ENCODE measurements at places on chromosomes 4 and X. TPM values are rescaled to one million over a fixed set of nuclear protein-coding genes. Genes with fewer than 3 reads are reported as not detected.
A peak's percentile ranks its signal among the peaks of the same experiment; 100 is the strongest.

The FGB gene
- total RNA-seq: 14.7 TPM

The CXCL6 gene
- 1.2 TPM for total RNA-seq

The PNMA6A gene
- 1.2 TPM for total RNA-seq

DNA sequence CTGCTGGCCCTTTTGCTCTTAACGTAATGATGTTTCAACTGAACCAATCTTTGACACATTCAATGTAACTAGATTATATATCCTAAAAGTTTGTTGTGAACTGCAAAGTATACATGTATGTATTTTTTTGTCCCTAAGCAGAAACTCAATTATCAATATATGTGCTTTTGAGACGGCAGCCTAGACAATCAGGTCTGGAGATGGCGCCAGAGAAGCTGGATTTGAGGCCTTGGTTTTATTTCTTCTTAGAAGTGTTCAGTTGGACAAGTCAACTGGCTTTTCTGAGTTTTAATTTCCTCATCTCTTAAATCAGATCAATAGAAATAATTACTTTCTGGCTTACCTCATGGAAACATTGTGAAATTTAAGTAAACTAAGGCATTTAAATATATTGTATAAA, 62.5 kb downstream of the DCAF8L1 start:
- no peak for DNase-seq

DNA sequence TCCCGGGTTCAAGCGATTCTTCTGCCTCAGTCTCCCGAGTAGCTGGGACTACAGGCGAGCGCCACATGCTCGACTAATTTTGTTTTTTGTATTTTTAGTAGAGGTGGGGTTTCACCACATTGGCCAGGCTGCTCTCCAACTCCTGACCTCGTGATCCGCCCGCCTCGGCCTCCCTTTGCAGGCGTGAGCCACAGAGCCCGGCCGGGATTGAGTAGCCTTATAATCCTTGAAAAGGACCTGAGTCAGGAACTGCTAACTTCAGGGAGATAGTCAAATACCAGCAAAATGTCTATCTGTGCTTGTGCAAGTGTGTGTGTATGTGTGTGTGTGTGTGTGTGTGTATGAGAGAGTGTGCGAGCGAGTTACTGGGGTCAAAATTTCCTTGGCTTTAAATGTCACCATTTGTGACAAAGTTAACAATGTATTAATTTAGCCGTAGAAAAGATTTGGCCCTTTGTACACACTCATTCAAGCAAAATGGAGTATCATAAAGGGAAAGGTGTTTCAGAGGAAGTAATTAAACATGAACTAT, 1.8 kb upstream of the KDM6A start:
- no peak for DNase-seq

DNA sequence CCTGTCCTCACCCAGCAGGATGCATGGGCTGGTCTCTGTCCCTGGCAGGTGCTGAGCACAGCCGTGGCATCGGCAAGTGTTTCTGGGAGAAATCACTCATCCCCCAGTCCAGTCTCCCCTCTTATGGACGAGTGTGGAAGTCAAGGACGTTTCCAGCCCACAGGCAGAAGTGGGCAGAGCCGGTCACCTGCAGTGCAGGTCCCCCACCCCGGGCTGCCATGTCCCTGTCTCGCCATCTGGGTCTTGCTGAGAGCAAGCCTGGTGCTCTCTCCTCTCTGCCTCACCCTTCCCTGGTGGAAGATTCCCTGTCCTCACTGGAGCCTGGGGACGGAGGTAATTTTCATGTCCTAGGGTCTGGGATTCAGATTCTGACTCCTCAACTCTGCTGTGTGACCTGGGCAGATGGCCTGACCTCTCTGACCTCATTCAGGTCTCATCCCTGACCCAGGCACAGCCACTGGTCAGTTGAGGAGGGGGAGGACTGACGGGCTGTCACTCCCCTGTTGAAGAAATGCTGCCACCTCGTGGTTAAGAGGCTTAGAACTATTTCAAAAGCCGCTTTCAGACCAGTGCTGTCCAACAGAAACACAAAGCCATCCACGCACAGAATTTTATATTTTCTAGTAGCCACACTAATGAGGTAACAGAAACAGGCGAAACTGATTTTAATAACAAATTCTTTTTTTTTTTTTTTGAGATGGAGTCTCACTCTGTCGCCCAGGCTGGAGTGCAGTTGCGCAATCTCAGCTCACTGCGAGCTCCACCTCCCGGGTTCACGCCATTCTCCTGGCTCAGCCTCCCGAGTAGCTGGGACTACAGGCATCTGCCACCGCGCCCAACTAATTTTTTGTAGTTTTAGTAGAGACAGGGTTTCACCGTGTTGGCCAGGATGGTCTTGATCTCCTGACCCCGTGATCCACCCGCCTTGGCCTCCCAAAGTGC, 1.8 kb downstream of the CPZ start:
- peak; percentile 82 for DNase-seq

DNA sequence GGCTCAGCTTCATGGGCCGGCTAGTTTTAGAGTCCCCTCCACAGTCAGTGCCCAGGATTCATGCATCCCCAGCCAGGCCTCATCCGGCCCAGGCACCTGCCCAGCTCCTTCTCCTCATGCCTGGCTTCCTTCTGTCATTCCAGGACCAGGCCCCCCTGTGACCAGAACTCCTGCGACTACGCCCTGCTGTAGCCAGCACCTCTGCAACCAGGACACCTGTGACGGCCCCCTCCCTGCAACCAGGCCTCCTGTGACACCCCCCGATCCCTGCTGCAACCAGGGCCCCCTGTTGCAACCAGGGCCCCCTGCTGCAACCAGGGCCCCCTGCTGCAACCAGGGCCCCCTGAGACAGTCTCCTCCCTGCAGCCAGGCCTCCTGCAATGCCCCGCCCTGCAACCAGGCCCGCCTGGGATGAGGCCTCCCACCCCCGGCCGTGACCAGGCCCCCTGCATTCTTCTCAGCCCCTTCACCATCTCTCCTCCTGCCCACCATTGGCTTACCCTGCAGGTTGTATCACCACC, 46.8 kb downstream of the HTRA3 start:
- no peak for DNase-seq

DNA sequence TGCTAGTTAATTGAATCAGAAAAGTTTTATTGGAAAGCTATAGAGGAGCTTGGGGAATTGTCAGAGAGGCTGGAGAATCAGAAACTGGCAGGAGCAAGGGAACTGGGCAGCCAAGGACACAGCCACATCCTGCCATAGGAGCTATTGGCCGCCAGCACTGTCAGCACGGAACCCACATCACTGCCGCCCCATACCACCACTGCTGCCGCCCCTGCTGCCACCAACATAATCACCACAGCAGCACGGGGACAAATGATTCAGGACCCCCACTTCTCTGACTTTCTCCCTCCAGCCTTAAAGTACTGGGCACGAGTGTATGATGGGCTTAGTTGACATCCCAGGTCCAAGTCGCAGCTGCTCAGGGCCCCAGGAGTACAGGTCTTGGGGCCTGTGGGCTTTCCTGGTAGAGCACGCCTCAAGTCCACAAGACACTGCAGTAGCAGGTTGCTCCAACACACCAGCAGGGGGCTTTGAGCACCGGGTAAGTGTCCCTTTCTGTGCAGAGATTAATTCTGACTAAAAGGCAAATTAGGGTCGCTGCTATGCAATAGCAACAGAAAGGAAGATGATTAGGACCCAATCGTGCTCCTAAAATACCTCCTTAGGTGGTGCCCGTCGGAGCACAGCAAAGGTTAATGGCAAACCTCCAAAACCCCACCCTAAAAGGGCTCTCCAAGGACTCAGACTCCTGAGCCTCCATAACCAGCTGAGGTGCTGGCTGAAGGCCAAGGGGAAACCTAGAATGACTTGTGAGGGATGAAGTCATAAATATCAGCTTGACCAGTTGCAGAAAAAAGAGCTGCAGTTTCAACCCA, 6.9 kb downstream of the PJA1 start:
- peak; percentile 73 for DNase-seq

DNA sequence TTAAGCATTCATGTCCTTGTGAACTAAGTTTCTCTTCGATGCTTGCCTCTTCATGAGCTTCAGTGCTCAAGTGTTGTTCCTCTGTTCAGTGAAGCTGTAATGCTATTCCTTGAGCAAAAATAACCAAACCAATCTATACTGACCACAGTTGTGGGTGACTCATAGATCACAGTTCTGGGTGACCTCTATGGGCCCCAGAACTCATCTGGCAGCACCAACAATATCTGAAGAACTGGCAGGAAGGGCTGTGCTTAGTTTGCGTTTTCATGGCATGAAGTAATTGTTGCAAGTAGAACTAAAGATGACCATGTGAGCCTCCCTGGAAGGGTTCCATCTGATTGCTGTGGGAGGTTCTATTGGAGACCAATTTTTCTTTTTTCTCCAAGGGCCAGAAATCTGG, 106.2 kb downstream of the CCNG2 start:
- DNase-seq: no peak

All from umbilical cord (tissue), 2 donors.